ENCODE measurements at places on chromosomes 16 and 17.

GRCh38 chr16:68450741-68451255 is 2.5 kb upstream of the SMPD3 start:
- DNase-seq, result no peak

GRCh38 chr16:12062343-12063003 is 85.9 kb downstream of the SNX29 start:
- no peak for DNase-seq

GRCh38 chr16:426115-426905 is 861 bp downstream of the RAB11FIP3 start:
- no peak for DNase-seq

- peak; percentile 36 for DNase-seq
Observed at GRCh38 chr17:12789075-12789480, 220 bp upstream of the ARHGAP44 start.
